ENCODE measurements at places on chromosomes 3 and 15.

DNA sequence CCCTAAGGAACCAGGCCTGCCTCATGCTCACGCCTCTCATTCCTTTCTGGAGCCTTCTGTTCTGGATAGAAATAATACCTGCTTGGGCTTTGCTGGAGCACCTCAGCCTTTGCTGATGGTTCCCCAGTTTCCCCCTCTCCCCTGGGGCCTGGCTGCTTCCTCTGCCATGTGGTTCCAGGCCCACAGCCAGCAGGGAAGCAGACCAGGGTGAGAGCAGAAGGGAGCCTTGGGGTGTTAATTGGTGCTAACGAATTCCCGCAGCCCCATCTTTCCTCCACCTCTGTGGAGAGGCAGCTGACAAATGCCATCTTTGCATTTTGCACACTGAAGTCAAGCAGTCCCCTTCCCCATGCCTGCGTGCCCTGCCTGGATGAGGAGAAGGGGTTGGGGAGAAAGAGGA, 13.1 kb upstream of the CORO2B start:
- no peak for DNase-seq

DNA sequence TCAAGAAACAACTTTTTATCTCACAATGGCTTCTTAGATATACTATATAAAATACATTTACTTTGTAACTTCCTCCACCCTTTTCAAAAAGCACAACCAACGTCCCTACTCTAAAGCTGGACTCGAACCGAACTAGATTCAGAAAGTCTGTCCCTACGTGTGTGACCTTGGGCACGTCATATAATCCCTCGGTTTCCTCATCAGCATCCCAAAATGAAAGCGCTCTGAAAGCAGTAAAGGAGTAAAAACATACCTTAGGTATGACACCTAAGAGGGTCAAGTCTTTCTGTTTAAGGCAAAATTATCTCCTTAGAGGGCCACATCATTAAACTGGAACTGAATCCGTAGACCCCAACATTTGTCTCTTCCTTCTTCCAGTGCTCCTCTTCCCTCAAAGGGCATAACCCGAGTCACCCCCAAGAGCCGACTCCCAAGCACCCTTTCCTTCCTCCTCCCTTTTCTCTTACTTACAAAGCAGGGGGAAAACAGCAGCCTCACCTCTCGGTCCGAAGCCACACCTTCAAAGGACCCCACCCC, 663 bp downstream of the PDCD10 start:
- no peak for DNase-seq

DNA sequence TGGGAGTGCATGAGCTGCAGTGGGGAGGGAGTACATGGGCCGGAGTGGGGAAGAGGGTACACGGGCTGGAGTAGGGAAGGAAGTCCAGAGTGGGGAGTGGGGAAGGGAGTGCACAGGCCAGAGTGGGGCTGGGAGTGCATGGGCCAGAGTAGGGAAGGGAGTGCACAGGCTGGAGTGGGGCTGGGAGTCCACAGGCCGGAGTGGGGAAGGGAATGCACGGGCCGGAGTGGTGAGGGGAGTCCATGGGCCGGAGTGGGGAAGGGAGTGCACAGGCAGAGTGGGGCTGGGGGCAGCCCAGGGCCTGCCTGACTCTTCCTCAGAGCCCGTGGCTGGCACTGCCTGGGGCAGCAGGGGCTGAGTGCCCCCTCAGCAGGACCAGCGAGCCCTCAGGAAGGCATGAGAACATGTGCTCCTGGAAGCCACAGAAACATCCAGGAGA, 40.7 kb downstream of the KLF15 start:
- DNase-seq = no peak

- DNase-seq = no peak
Measured at GRCh38 chr15:40325188-40325587, 1.7 kb downstream of the INAFM2 start.

DNA sequence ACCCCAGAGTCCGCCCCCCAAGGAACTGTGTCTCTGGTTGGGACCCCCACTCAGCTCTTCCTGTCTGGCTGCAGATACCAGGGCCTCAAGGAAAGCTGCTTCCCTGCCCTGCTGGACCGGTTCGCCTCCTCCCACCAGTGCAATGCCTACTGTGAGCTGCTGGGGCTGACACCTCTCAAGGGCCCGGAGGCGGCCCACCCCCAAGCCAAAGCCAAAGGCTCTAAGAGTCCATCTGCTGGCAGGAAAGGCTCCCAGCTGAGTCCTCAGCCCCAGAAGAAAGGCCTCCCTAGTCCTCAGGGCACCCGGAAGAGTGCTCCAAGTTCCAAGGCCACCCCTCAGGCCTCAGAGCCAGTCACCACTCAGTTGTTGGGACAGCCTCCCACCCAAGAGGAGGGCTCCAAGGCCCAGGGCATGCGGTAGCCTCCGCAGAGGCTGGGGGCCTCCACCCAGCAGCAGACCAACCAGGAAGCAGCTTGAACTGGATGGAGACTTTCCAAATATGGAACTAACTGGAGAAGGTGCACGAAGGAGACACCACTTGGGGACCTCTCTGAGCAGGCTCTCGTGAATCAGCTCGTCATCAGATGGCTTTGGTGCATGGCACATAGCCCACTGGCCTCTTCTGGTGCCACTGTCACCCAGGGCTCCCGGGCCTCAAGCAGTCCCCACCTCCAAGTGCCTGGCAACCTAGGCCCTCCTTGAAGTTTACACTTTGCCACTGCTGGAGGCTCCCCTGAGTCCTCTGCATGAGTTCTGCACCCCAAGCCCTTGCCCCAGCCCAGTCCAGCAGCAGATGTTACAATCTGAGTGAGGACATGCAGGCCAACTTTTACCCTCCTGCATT, 16.2 kb upstream of the SLC28A1 start:
- DNase-seq = no peak

- DNase-seq = no peak
Measured at GRCh38 chr15:32646291-32646690, 4.8 kb downstream of the SCG5 start.

- DNase-seq = no peak
Measured at GRCh38 chr3:152650177-152650576, 184.8 kb upstream of the P2RY1 start.

- DNase-seq = no peak
Measured at GRCh38 chr3:114375608-114376421, 82.0 kb downstream of the TIGIT start.

DNA sequence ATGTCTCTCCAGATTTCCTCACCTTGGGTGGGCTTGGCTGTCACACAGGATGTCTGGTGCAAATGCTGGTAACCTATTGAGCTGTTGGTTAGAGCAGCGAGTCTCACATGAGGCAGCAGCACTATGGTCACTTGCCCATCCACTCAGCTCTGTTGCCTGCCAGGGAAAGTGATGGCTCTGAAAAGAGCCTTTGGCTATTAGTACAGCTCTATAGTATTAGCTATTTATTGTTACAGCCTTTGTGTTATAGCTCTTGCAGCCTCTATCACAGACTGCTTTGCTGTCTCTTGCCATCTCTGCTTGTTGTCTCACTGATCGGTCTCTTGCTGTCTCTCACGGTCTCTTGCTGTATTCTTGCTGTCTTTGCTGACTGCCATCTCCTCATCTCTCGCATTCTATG, 114.3 kb downstream of the MFSD1 start:
- DNase-seq = no peak

DNA sequence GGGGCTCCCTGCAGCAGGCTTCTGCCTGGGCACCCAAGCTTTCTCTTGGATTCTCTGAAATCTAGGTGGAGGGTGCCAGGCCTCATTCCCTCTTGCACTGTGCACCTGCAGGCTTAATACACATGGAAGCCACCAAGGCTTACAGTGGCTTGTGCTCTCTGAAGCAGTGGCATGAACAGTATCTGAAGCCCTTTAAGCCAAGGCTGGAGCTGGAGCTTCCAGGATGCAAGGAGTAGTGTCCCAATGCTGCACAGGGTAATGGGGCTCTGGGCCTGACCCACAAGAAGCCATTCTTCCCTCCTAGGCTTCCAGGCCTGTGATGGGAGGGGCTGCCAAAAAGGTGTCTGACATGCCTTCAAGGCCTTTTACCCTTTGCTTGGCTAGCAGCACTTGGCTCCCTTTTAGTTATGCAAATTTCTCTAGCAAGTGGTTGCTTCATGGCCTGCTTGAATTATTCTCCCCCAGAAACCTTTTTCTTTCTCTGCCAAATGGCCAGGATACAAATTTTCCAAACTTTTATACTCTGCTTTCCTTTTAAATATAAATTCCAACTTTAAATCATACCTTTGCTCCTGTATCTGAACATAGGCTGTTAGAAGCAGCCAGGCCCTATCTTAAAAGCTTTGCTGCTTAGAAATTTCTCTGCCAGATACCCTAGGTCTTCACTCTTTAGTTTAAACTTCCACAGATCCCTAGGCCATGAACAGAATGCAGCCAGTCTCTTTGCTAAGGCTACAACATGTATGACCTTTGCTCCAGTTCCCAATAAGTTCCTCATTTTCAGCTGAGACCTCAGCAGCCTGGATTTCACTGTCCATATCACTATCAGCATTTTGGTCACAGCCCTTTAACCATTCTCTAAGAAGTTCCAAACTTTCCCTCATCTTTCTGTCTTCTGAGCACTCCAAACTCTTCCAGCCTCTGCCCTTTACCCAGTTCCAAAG, 201.1 kb upstream of the LRRFIP2 start:
- no peak for DNase-seq

DNA sequence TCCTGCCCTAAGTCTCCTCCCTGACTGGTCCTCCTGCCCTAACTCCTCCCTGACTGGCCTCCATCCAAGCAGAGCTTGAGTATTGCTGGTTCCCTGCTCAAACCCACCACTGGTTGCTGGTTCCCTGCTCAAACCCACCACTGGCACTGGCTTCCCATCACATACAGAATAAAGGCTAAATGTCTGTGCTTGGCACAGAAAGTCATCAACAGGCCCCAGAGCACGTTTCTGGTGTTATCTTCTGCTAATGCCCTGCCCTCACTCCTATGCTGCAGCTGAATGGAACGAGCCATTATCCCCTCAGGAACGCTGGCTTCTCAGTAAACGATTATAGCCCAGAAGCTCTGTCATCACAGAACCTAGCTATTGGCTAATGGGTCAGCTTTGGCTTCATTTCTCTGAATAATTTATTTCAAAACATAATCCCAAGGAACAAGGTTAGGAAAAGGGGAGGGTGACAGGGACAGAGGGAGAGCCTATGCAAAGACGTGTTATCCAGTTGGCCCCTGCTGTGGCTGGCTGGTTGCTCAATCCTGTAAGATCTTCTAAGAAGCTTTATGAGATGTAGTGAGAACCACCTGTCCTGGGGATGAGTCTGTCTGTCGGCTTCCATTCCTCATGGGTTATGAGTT, 6.3 kb upstream of the MUC20 start:
- DNase-seq = no peak

DNA sequence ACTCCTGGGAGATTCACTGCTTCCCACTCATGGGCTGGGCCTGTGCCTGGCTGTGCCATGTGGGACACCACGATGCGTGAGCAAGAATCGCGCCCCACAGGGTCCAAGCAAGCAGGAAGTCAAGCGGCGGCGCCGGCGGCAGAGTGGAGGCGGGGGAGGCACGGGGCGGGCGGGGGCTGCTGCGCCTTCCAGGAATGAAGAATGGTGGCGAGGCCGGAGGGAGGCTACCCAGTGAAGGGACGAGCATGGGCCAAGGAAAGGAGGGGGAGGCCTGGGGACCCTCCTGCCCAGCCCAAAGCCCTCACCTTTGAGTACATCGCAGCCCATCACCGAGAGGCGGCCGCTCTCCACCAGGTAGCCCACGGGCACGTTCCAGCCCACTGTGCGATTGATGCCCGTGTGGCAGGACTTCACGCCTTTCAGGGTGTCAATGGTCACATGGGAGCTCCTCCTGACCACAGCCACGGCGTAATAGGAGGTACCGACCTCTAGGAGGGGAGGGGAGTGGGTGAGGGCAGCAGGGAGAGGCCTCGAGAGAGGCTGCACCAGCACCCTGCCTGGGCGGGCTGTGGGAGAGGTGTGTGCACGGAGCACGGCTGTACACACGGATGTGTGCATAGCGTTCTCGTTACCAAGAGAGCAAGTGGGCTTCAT, 5.5 kb downstream of the MELTF start:
- no peak for DNase-seq

DNA sequence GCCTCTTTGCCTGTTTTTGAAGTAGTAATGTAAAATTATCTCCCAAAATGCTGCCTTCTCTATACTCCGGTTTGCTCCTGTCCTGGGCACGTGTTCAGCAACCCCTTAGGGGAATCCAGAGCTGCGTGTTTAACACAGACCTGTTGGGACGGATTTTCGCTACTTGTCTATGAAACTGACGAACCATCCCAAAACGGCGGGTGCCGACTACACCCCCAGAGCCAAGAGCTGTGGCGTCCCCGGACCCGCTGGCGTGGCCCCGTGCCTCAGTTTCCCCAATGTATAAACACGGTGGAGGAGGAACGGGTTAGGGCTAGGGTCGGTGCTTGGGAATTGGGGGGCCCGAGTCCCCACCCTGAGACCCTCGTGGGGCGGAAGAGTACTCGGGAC, 473 bp downstream of the FHIT start:
- peak; percentile 12 for DNase-seq

- no peak for DNase-seq
Measured at GRCh38 chr3:46935989-46936558, 40.5 kb downstream of the CCDC12 start.

- no peak for DNase-seq
Measured at GRCh38 chr3:7576071-7576470, 715.2 kb downstream of the GRM7 start.

DNA sequence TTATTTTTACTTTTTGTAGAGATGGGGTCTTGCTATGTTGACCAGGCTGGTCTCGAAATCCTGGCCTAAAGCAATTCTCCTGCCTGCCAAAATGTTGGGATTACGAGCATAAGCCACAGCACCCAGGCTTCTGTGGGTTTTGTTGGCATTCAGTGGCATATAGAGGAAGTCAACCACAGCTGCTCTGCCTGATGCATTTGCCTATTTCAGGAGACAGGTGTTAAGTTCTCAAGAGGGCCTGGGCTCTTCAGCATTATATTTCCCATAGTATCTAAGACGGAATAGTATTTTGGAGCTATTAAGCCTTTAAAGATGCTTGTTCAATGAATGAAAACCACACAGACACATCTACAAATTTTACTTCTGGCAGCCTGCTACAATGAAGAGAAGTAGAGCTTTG, 73.5 kb upstream of the CSPG5 start:
- no peak for DNase-seq

DNA sequence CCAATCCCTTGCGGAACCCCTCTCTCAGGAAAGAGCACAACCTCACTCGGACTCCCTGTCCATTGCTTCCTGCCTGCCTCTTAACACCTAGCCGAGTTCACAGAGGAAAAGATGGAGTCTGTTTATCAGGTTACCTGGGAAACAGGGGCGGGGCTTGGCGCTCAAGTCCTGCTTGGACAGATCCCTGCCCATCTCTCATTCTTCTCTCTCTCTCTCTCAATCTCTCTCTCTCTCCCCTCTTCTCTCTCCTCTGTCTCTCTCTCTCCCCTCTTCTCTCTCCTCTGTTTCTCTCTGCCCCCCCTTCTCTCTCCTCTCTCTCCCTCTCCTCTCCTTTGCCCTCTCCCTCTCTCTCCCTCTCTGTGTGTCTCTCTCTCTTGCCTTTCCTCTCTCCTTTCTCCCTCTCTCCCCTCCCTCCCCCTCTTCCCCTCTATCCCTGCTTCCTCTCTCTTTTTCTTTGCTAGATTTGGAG, at the start of gene EFHB:
EFHB (minus strand) TSS at position 120 of the 469 bp plus-strand sequence. CDS start 199 bp downstream, outside the sequence.
- DNase-seq = no peak

GRCh38 chr3:107063351-107063750, 313.9 kb upstream of the CCDC54 start:
- no peak for DNase-seq

Data from CD4-positive, alpha-beta T cell treated with Interleukin-12 subunit alpha and Interleukin-12 subunit beta, for 1 hour (primary cell).